ENCODE measurements at places on chromosomes 4 and X. TPM values are rescaled to one million over a fixed set of nuclear protein-coding genes. Genes with fewer than 3 reads are reported as not detected.

The HEPH gene
- polyA plus RNA-seq: not detected

The PROM1 gene
- not detected for polyA plus RNA-seq

The TKTL1 gene
- 5.5 TPM for polyA plus RNA-seq

The NAP1L5 gene
- 1.0 TPM for polyA plus RNA-seq

The CASK gene
- polyA plus RNA-seq: 4.3 TPM

The CTAG1B gene
- polyA plus RNA-seq: not detected

The ENAM gene
- 1.7 TPM for polyA plus RNA-seq

The POF1B gene
- 3.9 TPM for polyA plus RNA-seq

The PAK3 gene
- polyA plus RNA-seq: 0.19 TPM

The REPS2 gene
- polyA plus RNA-seq: 1.3 TPM

The GSX2 gene
- polyA plus RNA-seq: 1.2 TPM

The RAB9B gene
- 0.39 TPM for polyA plus RNA-seq

The DCAF8L2 gene
- polyA plus RNA-seq: not detected

The SOWAHB gene
- polyA plus RNA-seq: not detected

The ZNF630 gene
- polyA plus RNA-seq: 4.1 TPM

The CFI gene
- not detected for polyA plus RNA-seq

The TMEM255A gene
- polyA plus RNA-seq: 0.33 TPM

The GLRA3 gene
- polyA plus RNA-seq: 0.98 TPM

The WDR19 gene
- polyA plus RNA-seq: 5.5 TPM

The DCHS2 gene
- 0.01 TPM for polyA plus RNA-seq

The MID1 gene
- polyA plus RNA-seq: 0.19 TPM

The CYLC1 gene
- polyA plus RNA-seq: not detected

The NLGN3 gene
- 0.15 TPM for polyA plus RNA-seq

The AFF2 gene
- not detected for polyA plus RNA-seq

The CXCL10 gene
- polyA plus RNA-seq: 0.58 TPM

The LIMCH1 gene
- not detected for polyA plus RNA-seq

The MAGEA12 gene
- polyA plus RNA-seq: not detected

The TMEM144 gene
- polyA plus RNA-seq: not detected

The COPS4 gene
- 40.7 TPM for polyA plus RNA-seq

The TRIM60 gene
- not detected for polyA plus RNA-seq

The ZMAT1 gene
- 3.6 TPM for polyA plus RNA-seq

The TDO2 gene
- polyA plus RNA-seq: not detected

The CC2D2A gene
- not detected for polyA plus RNA-seq

The DDX53 gene
- not detected for polyA plus RNA-seq

The SSX3 gene
- polyA plus RNA-seq: not detected

The ATP7A gene
- 4.1 TPM for polyA plus RNA-seq

The MAGEB17 gene
- polyA plus RNA-seq: 0.26 TPM

The CENPVL1 gene
- not detected for polyA plus RNA-seq

The EDA2R gene
- not detected for polyA plus RNA-seq

The XK gene
- polyA plus RNA-seq: 0.18 TPM

The HERC5 gene
- polyA plus RNA-seq: 14.6 TPM

The HTRA3 gene
- not detected for polyA plus RNA-seq

The CYTL1 gene
- polyA plus RNA-seq: not detected

The GPRASP2 gene
- polyA plus RNA-seq: 0.74 TPM

The ITGB1BP2 gene
- not detected for polyA plus RNA-seq

The MND1 gene
- not detected for polyA plus RNA-seq

The PDE5A gene
- 2.0 TPM for polyA plus RNA-seq

The IL3RA gene
- 0.66 TPM for polyA plus RNA-seq

The CDS1 gene
- not detected for polyA plus RNA-seq

The SEPSECS gene
- 3.5 TPM for polyA plus RNA-seq

The GABRG1 gene
- polyA plus RNA-seq: not detected
